ENCODE measurements at places on chromosomes 2 and 18.

DNA sequence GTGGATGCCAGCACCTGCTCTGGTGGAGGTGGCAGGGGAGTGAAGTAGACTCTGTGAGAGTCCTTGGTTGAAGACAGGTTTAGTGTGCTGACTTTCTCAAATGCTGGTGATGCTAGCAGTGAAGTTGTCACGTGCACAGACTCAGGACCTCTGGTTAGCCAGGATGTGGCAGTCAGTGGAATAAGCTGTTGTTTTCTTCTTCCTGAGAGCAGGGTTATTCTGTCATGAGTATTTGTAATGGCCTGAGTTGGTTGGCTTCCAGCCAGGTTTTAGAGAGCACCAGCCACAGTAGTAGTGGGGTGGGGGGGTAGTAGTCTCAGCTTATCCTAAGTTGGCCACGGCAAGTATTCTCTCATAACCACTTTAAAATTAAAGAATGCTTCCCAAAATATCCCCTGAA is 238.5 kb upstream of the FBXO11 start:
- no peak for DNase-seq

DNA sequence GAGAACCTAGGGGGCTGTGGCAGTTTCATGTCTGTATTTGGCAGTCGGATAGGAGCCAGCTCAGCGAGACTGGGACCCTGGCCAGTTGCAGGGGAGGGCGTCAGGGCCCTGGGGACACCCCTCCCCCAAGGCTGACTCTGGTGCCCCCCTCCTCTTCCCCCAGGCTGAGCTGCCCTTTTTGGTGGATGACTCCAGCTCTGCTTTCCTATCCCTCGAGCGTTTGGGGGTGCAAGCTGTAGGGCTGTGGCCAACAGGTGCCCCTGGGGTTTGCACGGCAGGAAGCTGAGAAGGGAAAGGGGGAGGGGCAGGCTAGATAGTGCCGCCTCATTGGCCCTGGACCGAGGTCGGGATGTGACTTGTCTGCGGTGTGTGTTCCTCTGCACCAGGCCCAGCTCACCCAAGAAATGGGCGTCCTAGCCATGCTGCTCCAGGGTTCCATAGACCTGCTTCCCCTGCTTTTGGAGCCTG is 26.4 kb downstream of the SPEG start:
- DNase-seq, result no peak

GRCh38 chr18:59783138-59783537 is 85.9 kb upstream of the CCBE1 start:
- no peak for DNase-seq

GRCh38 chr2:229244975-229245374 is 26.1 kb downstream of the PID1 start:
- DNase-seq, result no peak

DNA sequence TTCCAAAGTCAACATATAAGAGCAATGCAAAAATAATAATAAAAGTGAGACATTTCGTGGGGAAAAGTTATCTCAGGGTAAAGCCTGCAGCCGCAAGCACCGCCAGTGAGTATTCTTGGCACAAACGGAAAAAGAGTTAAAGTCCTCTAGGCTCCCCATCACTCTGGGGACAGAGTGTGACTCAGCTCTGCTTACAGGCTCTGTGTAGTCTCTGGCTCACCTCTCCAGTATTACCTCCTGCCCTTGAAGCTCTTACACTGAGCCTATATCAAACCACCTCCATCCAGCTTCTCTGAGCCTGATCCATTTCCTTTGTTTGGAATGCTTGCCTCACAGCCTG is 55.5 kb downstream of the MTHFD2 start:
- DNase-seq, result no peak

- DNase-seq, result no peak
Observed at GRCh38 chr2:44736270-44736942, 205.1 kb upstream of the SIX3 start.

- no peak for DNase-seq
Observed at GRCh38 chr18:41323044-41323443, 632.0 kb upstream of the PIK3C3 start.

DNA sequence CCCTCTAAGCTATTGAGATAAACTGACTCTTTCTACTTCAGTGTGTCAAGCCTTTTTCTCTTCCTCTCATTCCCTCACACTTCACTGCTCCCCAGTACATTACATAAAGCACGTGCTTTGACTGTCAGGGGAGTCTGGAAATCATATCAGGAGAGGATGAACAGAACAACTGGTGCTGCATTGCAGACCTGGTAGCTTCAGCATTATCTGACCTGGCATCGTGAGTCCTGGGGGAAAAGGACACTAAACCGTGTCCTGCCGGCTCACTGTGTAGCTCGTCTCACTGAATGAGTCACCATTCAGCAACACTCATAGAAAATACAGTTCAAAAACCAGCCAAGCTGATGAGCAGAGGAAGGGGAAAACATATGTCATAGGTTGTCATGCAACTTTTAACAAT is 108.5 kb upstream of the UNC80 start:
- no peak for DNase-seq

GRCh38 chr18:8011906-8012305 is 444.8 kb downstream of the PTPRM start:
- no peak for DNase-seq

DNA sequence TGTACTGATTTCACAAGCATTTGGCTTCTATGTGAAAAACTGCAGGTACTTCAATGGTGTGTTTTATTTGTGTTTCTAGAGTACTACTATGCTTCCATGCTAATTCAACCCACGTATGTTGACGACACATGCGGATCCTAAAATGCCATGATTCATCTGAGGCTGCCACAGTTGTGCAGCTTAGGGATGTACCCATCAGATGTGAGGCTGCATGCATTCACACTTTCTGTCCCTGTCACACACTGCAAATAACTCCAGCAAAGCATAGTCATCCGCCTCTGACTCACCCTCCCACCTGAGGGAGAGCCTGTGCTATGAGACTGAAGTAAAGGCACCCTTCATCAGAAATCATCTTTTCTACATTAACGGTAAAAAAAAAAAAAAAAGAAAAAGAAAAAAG is 22.1 kb upstream of the SERTAD2 start:
- DNase-seq, result no peak

- no peak for DNase-seq
Observed at GRCh38 chr2:84858937-84859336, 21.9 kb downstream of the TRABD2A start.

DNA sequence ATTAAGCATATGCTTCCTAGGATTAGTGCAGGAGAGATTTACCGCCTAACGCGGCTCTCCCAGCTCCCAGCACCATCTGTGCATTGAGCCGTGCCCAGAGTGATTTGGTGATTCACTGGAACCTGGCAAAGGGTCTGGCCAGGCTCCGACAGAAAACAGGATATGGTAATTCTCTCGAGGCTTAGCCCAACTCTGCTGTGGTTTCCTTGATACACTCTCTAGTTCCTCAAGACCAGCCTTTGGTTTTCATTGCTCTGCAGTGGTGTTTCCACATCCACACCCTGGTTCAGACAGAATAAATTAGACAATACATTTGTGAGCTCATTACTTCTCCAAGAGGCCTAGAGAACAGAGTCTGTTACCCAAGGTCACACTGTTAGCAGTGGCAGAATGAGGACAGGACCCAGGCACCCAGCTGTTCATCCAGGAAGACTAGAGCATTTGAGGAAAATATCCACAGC is 23.0 kb upstream of the SMAD2 start:
- no peak for DNase-seq

- no peak for DNase-seq
Observed at GRCh38 chr18:12895014-12895413, 11.0 kb upstream of the PTPN2 start.

- no peak for DNase-seq
Observed at GRCh38 chr2:29269765-29270109, 154.5 kb downstream of the CLIP4 start.

DNA sequence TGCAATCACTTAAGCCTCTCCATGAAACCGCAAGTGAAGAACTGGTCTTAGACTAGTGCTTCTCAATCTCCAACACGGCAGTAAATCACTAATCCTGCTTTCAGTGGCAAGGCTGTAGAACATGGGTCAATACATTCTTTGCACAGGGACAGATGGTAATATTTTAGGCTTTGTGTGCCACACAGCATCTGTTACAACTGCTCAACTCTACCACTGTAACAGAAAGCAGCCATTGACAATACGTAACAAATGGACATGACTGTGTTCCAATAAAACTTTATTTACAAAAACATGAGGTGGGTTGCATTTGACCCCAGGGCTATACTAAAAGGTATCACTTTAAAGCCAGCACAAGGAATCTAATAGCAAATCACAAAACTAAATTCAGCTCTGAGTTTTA is 51.1 kb downstream of the RNF152 start:
- DNase-seq, result no peak

DNA sequence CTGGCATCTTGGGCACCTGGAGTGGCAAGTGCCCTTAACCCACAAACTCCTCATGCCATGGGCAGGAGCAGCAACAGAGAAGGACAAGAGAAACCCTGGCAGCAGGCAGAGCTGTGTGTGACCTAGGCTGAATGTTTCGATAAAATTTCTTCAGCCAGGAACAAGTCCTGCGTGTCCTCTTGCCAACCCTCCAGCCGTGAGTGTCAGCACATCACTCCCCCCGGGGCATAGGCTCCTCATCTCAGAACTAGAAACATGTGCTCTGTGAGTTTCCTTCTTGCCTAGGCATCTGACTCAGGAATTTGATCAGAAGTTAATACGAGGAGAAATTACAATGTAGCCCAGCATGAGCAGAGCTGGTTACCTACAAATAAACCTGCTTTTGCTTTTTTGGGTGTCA is 2.2 kb downstream of the ABCG8 start:
- no peak for DNase-seq

GRCh38 chr2:134623046-134623445 is 95.8 kb downstream of the TMEM163 start:
- no peak for DNase-seq

DNA sequence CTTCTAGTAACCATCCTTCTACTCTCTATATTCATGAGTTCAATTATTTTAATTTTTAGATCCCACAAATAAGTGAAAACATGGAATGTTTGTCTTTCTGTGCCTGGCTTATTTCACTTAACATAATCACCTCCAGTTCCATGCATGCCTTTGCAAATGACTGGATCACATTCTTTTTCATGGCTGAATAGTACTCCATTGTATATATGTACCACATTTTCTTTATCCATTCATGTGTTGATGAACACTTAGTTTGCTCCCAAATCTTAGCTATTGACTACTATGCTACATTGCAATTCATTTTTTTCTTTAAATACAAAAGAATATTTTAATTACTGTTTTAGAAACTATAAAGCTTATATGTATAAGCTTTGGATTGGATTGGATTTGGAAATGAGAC is 240.4 kb upstream of the LYPD1 start:
- no peak for DNase-seq

- DNase-seq, result no peak
Observed at GRCh38 chr2:157809212-157809611, 66.9 kb downstream of the ACVR1 start.

DNA sequence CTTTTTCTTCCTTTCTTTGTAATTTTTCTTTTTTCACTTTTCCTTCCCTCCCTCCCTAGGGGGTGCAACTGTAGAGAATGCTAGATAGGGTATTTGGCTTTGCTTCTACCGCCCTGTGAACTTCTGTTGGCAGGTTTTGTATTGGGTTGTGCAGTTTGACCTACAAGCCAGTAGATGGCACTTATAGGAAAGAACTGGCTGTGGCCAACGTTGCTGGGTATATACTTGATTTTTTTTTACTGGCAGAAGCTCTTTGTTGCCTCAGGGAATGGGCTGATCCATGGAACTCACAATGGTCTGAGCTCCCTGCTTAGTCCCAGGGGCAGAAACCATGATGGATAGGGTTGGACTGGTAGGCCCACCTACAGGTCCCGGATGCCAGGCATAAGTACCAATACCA is 1019.5 kb upstream of the LRRTM1 start:
- DNase-seq, result no peak

DNA sequence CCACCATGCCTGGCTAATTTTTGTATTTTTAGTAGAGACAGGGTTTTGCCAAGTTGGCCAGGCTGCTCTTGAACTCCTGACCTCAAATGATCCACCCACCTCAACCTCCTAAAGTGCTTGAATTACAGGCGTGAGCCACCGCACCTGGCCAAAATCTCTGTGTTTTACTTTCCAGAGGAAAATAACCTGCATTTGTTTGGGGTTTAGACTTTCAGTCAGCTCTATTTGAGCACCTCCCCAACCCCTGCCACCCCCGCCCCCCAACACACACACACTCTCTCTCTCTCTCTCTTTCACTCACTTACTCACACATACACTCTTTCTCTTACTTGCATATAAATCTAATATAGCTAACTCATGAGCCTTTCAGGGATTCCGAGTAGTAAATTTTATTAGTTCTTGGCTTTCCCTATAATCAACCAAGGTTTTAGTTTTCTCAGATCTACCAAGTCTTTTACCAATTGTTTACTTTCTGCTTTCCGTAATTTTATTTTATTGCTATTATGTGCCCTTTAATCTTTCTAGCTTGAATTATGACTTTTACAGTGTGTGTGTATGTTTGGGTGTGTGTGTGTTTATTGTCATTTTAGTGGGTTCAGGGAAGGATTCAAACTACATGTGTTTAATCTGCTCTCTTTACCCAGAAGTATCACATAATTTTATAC is 24.5 kb downstream of the MFSD6 start:
- DNase-seq, result no peak

GRCh38 chr18:10400534-10401307 is 53.7 kb upstream of the APCDD1 start:
- no peak for DNase-seq

- DNase-seq, result no peak
Observed at GRCh38 chr2:205197468-205198139, 484.7 kb upstream of the NRP2 start.

GRCh38 chr2:202064171-202064880 is 8.7 kb upstream of the KIAA2012 start:
- DNase-seq, result no peak

GRCh38 chr18:5175378-5175777 is 21.7 kb downstream of the AKAIN1 start:
- DNase-seq, result no peak

GRCh38 chr2:217573571-217573970 is 429.2 kb downstream of the TNS1 start:
- no peak for DNase-seq

DNA sequence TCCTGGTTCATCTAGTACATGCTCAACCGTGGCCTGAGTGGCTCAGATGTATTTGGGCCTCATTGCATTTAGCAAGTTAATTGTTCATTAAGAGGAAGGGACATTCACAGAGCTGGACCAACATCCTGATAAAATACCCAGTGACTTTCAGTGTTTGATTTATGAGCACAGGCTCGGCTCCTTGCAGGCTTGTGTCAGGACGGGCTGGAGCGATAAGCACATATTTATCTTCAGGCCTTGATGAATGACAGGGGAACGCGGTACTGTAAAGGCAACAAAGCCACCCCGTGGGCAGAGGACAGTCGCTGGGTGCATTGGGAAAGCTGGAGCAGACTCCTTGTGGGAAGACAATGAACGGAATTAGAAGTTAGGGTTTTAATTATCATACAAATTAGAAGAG is 548.6 kb upstream of the HS6ST1 start:
- DNase-seq, result no peak

DNA sequence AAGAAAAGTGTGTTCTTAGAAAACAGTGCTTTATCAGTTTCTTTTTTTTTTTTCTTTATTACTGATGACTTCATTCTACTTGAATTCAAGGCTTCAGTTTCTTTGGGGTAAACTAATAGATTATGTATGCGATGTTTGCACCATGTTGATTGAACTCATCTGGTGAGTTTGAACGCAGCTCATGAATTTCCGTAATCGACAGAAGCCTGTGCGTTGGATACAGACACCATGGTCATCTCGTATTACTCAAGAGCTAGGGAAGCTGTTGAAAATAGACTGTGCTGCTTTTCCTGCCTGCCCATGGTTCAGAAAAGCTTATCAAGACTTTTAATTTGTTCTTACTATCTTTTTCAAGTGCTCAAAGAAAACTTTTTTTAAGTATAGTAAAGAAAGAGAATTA is 185.5 kb upstream of the NRP2 start:
- DNase-seq, result no peak

- no peak for DNase-seq
Observed at GRCh38 chr2:122112216-122113005, 357.0 kb downstream of the TSN start.
